Eye (tissue), 1 donor: ENCODE measurements at places on chromosomes 1 and 21.
A peak's percentile ranks its signal among the peaks of the same experiment; 100 is the strongest.

GRCh38 chr1:230568008-230568407 lies 74.3 kb upstream of the COG2 start:
- no peak for DNase-seq

DNA sequence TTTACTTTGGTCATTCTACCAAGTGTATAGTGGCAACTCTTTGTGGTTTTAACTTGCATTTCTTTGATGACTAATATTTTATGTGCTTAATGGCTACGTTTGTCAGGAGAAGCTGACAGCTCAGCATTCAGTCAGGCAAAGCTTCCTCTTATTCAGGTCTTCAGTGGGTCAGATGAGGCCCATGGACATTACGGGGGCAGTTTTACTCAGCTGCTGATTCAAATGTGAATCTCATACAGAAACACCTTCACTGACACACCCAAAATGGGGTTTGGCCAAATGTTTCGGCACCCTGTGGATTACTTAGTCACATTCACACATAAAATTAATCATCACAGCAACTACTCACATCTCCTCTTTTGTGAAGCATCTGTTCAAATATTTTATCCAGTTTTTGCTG lies 104.9 kb upstream of the PLD5 start:
- no peak for DNase-seq

GRCh38 chr1:12157366-12158231 lies 9.2 kb upstream of the TNFRSF1B start:
- DNase-seq, result no peak

DNA sequence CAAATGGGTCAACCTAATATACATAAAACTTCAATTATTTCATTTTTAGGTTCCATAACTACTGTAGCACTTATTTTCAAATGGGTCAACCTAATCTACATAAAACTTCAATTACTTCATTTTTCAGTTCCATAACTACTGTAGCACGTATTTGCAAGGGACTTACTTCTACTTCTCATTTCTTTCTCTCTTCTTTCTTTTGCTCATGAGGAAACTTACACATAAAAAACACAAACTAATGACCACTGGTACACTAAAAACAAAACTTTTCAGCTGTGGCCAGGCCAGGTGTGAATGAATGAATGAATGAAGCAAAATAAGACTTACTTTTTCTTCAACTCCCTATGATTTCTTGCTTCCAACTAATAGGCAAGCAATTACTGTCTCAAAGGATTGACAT lies 11.7 kb downstream of the SYDE2 start:
- DNase-seq, result no peak

GRCh38 chr1:1665815-1666251 lies 7.0 kb upstream of the CDK11B start:
- DNase-seq, result peak; percentile 11

DNA sequence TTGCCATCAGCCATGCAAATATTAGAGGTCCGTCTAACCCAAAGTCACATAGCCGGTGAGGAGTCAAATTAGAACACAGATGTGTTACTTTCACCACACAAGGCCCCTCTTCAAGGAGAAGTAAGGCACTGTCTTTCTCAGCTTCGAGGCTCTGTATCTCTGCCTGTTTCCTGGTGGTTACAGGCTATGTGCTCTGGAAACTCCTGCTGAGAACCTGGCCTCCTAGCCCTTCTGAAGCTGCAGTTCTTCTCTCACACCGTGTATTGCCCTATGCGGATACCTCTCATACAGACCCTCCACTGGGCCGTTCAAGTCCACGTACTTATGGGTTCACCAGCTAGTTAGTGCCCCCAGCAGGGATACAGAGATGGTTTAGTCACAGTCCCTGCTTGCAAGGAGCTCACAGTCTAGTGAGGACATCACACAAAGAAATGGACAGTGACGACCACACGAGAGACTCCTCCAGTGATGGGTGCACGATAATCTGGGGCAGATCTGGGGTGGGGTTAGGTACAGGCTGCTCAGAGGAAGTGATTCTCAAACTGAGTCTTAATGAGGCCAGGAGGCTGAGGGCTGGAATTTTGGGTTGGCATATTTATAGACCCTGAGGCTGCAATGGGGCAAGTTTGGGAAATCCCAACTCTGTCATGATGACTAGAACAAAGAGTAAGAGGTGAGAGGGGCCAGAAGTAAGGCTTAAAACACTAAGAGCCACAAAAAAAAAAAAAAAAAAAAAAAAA lies 22.8 kb upstream of the ELOA start:
- no peak for DNase-seq

DNA sequence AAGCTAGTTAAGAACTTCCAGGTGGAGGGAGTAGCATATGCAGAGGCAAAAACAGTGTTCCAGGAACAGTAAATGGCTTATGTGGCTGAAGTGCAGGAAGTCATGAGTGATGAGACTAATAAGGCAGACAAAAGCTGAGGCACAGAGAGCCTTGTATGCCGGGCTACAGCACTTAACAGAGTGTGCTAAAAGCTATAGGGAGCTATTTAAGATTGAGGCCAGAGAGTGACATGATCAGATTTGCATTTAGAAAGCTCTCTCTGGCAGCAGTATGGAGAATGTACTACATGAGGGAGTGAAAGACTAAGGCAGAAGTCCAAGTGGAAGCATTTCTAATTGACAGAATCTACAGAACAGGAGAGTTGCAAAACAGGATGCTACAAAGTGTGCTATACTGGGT lies 38.6 kb downstream of the WASF2 start:
- peak; percentile 20 for DNase-seq

GRCh38 chr1:193060406-193060805 lies 994 bp downstream of the RO60 start:
- DNase-seq, result peak; percentile 47

- DNase-seq, result no peak
Observed at GRCh38 chr1:52203935-52204625, 62.2 kb downstream of the ZFYVE9 start.

DNA sequence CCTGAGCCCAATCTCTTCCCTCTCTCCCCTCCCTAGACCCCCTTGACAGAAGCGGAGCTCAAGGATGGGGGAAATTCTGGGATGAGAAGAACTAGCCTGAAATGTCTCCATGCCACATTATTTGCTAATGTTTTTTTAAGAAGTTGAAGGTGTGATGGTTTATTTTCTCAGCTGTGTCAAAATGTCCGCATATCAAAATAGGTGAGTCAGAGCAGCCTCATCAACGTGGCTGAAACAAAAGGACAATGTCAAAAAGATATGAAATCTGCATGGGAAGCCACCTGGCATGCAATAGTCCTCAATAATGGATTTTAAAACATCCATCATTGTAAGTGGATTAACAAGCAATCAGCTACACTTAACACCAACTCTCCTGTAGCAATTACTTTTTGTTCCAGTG lies 101.4 kb downstream of the BEND5 start:
- DNase-seq, result no peak

DNA sequence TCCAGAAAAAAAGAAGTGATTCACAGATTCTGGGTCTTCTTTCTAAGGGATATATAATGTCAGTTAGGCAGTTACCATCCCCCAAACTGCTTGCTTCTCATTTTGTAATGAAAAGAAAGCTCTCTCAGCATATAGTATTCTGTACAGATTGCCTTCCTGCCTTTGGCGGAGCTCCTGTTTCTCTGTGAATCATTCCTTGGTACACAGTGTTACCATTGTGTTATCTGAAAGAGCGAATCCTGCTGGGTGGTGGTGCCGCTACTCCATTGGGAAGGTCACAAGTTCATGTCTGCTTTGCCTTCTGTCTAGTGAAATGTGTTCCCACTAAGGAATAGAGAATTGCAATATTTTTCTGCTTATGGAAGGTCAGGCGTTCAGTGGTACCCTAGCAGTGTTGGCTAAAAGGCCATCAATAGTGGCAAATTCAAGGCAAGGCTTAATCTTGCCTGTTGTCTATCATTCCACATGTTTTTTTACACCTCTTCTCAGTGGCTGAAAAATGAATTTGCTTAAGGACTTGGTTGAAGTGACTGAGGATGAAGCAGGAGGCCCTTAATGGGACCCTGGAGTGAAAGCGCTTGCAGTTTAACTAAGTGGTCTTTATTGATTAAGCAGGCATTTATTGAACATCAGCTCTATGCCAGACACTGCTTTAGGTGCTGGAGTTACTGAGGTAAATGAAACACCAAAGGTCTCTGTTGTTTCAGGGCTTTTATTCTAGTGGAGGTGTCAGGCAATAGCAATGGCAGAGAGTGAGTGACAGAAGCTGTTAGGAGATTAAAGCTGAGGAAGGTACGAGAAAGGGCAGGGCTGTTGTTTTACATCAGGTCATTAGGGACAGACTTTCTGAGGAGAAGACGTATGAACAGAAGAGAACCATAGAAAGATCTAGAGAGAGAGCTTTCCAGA lies 186.7 kb downstream of the PDE4B start:
- peak; percentile 78 for DNase-seq

GRCh38 chr1:181413836-181414235 lies 69.5 kb upstream of the CACNA1E start:
- DNase-seq, result no peak

DNA sequence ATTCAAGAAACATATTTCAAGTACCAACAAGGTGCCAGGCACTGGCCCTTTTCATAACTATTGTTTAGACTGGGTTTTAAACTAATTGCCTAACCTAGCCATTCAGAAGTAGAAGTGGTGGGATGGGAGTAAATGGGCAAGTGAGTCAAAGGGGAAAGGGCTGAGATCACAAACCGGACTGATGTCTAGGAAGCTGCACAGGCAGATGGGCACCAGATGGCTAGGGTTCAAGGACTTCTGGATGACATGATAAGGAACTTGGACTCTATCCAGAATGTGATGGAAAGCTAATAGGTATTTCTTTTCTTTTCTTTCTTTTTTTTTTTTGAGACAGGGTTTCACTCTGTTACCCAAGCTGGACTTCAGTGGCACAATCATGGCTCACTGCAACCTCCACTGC lies 46.6 kb downstream of the LYST start:
- DNase-seq, result no peak

- DNase-seq, result no peak
Observed at GRCh38 chr1:172273647-172274396, 146.7 kb upstream of the C1orf105 start.

GRCh38 chr21:33640697-33641351 lies 717 bp downstream of the CRYZL1 start:
- DNase-seq, result no peak

DNA sequence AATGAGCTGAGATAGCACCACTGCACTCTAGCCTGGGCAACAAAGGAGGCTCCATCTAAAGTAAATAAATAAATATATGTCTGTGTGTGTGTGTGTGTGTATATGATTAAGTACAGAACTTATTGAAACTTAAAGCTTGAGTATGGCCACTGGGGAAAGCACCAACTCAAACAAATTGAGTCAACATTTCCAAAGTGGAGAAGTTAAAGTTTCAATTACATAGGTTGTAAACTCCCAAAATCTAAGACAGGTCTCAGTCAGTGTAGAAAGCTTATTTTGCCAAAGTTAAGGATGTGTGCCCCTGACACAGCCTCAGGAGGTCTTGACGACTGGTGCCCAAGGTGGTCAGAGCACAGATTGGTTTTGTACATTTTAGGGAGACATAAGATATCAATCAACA lies 458.9 kb upstream of the RGS18 start:
- no peak for DNase-seq

- peak; percentile 37 for DNase-seq
Observed at GRCh38 chr1:33168556-33169289, 13.1 kb downstream of the TRIM62 start.

DNA sequence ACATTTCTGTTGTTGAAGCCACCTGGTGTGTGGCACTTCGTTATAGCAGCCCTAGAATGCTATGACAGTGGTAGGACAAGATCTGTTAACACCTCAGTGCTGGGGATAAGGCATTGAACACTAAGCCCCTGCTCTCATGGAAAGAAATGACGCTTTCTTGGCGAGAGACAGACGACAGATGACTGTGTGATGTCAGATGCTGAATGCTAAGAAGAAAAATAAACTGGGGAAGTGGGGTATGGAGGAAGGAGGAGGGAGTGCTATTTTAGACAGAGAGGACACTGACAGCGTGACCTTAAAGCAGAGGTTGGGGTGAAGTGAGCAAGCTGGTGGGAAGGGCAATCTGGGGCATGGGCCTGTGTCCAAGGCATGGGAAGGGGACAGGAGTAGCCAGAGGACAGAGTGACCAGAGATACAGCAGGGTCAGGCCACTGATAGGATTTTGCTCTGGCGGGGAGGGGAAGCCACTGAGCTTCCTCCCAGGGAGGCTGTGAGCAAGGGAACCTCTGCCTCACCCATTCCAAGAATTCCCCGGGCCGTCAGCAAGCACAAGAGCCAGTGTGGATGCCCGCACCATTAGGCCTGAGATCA lies 15.2 kb downstream of the DOP1B start:
- DNase-seq, result no peak

- DNase-seq, result no peak
Observed at GRCh38 chr1:223780318-223780717, 65.4 kb downstream of the TP53BP2 start.

DNA sequence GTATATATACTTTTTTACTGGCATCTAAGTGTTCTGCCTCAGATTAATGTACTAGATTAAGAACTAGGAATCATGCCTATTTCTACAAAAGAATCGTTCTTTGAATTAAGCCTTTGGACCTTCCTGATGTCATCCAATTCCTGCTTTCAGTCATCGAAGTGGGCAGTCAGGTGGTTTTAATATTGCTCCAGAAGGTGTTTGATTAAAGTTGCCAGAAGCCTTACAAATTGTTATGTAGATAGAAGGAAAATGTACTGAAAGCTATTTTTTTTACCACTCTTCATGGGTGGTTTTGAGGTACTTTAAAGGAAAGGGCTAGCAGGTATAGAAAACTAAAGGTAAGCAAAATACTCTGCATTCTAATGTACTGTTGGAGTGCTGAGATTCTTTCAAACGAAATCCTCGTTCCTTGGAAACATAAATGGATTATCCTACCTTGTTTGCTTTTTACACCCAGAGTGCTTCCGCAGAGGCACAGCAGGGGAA lies 716 bp downstream of the CTBS start:
- no peak for DNase-seq

DNA sequence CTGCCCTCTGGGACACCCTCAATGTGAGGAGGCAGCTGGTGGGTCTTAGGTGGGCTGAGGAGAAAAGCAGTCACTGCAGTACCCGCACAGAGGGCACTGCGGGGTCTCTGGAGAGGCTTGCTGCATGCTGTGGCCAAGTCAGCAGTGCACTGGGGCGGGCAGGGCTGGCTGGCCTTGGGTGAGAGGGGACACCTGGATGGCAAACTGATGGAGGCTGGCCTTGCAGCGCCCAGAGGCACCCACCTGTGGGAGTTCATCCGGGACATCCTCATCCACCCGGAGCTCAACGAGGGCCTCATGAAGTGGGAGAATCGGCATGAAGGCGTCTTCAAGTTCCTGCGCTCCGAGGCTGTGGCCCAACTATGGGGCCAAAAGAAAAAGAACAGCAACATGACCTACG lies 3.2 kb downstream of the ELF3 start:
- DNase-seq, result no peak

DNA sequence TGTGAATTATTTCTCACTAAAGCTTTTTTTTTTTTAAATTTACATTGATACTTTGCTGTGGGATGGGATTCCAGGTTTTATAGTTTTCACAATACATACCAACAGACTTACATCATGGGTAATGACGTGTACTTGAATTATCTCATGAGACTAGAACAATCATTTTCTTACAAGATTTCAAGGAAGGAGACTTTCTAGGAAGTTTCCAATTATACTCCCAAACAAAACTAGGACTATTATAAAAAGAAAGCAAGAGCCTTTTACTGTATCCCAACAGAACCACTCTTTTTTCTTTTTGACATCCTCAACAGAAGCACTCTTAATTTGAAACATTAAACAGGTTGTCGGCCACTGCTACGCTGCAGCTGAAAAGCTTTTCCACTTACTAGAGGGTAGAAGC lies 48.7 kb downstream of the TESK2 start:
- DNase-seq, result peak; percentile 44

- DNase-seq, result no peak
Observed at GRCh38 chr1:75733661-75734060, 9.2 kb downstream of the ACADM start.

- no peak for DNase-seq
Observed at GRCh38 chr1:108962681-108963051, 618 bp downstream of the CLCC1 start.
